Naive thymus-derived CD8-positive, alpha-beta T cell (primary cell): ENCODE measurements at places on chromosomes 3 and 15.

- no peak for DNase-seq
- no peak overlapping the region for H3K4me3 ChIP-seq
- no peak overlapping the region for H3K27ac ChIP-seq
- H3K27me3 ChIP-seq, result no peaks in the 10 kb centered on the region
These were observed 66.3 kb upstream of the CRTC3 start for GRCh38 chr15:90463381-90463780.

DNA sequence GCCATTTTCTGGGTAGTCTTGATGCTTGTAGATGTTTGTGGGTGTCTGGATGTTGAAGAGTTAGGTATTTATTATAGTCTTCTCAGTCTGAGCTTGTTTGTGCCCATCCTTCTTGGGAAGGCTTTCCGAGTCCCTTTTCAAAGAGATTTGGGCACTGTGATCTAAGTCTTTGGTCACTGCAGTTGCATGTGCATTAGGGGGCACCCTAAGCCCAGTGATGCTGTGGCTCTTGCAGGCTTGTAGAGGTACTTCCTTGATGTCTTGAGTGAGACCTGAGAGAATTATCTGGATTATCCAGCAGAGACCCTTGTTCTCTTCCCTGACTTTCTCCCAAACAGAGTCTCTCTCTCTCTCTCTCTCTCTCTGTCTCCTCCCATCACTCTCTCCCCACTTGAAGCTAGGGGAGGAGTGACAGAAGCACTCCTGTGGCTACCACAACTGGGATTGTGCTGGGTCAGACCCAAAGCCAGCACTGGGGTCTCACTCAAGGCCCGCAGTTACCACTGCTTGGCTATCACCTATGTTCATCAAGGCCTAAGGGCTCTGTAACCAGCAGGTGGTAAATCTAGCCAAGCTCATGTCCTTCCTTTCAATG is 68.5 kb downstream of the TMCO5A start:
- H3K27ac ChIP-seq, result no peak overlapping the region
- DNase-seq, result no peak
- peaks cover 6% of the 10 kb centered on the region for H3K36me3 ChIP-seq
- H3K4me1 ChIP-seq, result no peaks in the 10 kb centered on the region
- peaks cover 22% of the 10 kb centered on the region for H3K27me3 ChIP-seq

- no peaks in the 10 kb centered on the region for H3K36me3 ChIP-seq
- H3K4me3 ChIP-seq, result no peak overlapping the region
These were observed 403.0 kb upstream of the ONECUT1 start for GRCh38 chr15:53193149-53193548.

DNA sequence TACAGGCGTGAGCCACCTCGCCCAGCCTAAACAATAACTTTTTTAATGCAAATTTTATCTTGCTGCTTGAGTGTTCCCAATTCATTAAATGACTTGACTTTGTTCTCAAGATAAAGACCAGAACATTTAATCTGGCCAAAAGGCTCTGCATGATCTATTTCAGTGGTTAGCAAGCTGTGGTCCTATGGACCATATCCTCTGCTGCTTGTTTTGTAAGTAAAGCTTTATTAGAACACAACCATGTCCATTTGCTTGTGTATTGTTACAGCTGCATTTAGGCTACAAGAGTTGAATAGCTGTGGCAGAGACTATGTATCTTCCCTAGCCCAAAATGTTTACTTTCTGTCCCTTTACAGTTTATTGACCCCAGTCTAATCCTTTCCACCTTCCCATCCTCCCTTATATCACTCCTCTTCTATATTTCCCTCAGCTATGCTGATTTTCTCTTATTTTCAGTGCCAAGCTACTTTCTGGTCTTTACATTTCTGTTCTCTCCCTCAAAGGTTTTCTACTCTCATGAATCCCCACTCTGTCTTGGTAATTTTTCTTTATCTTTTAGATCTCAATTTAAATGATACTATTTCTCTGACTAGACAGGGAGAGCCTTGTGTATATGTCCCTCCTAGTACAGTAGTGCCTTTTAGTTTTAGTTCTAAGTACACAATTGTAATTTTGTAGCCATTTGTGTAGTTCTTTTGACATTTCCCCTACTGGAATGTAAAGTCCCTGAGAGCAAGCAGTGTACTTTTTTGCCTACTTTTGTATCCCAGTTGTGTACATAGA is 23.2 kb downstream of the SELENOT start:
- no peak for DNase-seq
- H3K4me1 ChIP-seq, result peaks cover 5% of the 10 kb centered on the region
- H3K27me3 ChIP-seq, result no peaks in the 10 kb centered on the region
- H3K4me3 ChIP-seq, result no peak overlapping the region
- H3K36me3 ChIP-seq, result peaks cover 12% of the 10 kb centered on the region

- H3K4me3 ChIP-seq, result no peak overlapping the region
- no peak for DNase-seq
- peaks cover 5% of the 10 kb centered on the region for H3K36me3 ChIP-seq
- H3K27me3 ChIP-seq, result no peaks in the 10 kb centered on the region
- H3K27ac ChIP-seq, result no peak overlapping the region
These were observed 509.9 kb downstream of the OCA2 start for GRCh38 chr15:27589260-27589659.

DNA sequence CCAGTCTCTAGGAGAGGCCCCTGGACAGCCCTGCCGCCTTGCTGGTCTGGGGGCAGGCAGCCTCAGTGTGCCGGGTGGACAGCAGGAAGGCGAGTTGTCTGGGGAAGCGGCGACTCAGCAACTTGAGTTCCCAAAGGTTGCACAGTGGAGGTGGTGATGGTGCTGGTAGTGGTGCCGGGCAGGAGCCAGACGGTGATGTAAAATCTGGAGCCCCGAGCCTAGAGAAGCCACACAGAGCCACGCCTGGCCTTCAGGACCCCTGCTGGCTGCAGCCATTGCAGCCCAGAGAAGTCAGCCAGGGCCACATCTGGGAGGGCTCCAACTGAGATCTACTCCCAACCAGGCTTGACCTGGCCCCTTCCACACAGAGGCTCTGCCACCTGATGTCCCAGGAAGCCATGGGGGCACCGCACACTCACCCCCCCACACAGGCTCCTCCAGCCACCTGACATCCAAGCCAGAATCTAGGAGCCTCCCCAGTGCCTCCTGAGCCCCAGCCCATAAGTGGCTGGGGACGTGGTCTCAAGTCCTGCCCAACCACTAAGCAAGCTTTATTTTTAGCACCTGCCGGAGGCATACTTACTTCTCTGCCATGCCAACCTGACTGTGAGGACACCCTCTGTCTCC is 8.8 kb downstream of the C3orf22 start:
- no peaks in the 10 kb centered on the region for H3K27me3 ChIP-seq
- no peak for DNase-seq
- H3K4me3 ChIP-seq, result no peak overlapping the region
- no peaks in the 10 kb centered on the region for H3K4me1 ChIP-seq
- no peak overlapping the region for H3K27ac ChIP-seq
